ENCODE measurements at places on chromosomes 1 and 21. TPM values are rescaled to one million over a fixed set of nuclear protein-coding genes. Genes with fewer than 3 reads are reported as not detected.

Gene RCSD1
- 5.3 TPM for total RNA-seq

Gene CNTN2
- 47.4 TPM for total RNA-seq

Gene CD101
- 1.6 TPM for total RNA-seq

Gene TSPAN1
- 1.00 TPM for total RNA-seq

Gene INKA2
- 15.9 TPM for total RNA-seq

Gene RAP1GAP
- 13.5 TPM for total RNA-seq

Gene NIPAL3
- total RNA-seq = 24.9 TPM

Gene ARHGAP30
- total RNA-seq = 1.00 TPM

Gene CD52
- total RNA-seq = not detected

Gene PLPPR4
- total RNA-seq = 27.3 TPM

Gene HSF2BP
- total RNA-seq = 2.5 TPM

Gene SPRR1B
- total RNA-seq = not detected

Gene LRRC71
- 0.64 TPM for total RNA-seq

Gene LRIF1
- total RNA-seq = 12.8 TPM

Gene MMP23B
- 0.64 TPM for total RNA-seq

Gene RGS18
- total RNA-seq = 0.82 TPM

Gene CPT2
- 5.8 TPM for total RNA-seq

Gene IL6R
- total RNA-seq = 4.7 TPM

Gene C1orf185
- not detected for total RNA-seq

Gene PRDM15
- 8.2 TPM for total RNA-seq

Gene RFX5
- 29.8 TPM for total RNA-seq

Gene OR14I1
- not detected for total RNA-seq

Gene PTCH2
- 2.4 TPM for total RNA-seq

Gene NUDT4B
- 4.3 TPM for total RNA-seq

Gene GSTM5
- 10.6 TPM for total RNA-seq

Gene VWA5B1
- total RNA-seq = 2.2 TPM

Gene INSRR
- 0.36 TPM for total RNA-seq

Gene KIAA1614
- 8.2 TPM for total RNA-seq

Gene CYP4A22
- total RNA-seq = 0.27 TPM

Gene LGR6
- total RNA-seq = 2.9 TPM

Gene CD53
- 8.4 TPM for total RNA-seq

Gene NCAM2
- 62.0 TPM for total RNA-seq

Gene MARK1
- total RNA-seq = 34.7 TPM

Gene TRAF5
- total RNA-seq = 19.5 TPM

Gene ZNF695
- total RNA-seq = 11.9 TPM

Gene RABIF
- total RNA-seq = 12.6 TPM

Gene MX2
- total RNA-seq = 0.36 TPM

Gene COL16A1
- total RNA-seq = 9.3 TPM

Gene TPTE
- not detected for total RNA-seq

Gene NPPB
- total RNA-seq = not detected

Gene CRYAA
- not detected for total RNA-seq

Gene ITPKB
- total RNA-seq = 13.5 TPM

Gene SLAMF8
- not detected for total RNA-seq

Gene CELA3B
- total RNA-seq = not detected

Gene OR2T35
- total RNA-seq = not detected

Gene LAPTM5
- total RNA-seq = 7.8 TPM

Gene OR2T29
- not detected for total RNA-seq

Gene THAP3
- 20.6 TPM for total RNA-seq

Gene C1orf116
- 0.09 TPM for total RNA-seq

Gene AMY2A
- total RNA-seq = 0.36 TPM

Gene BMP8A
- total RNA-seq = 0.27 TPM

Gene PUSL1
- total RNA-seq = 10.5 TPM

Gene EXO1
- total RNA-seq = 9.0 TPM

Gene RGS7
- total RNA-seq = 12.5 TPM

Gene OLFML2B
- 3.9 TPM for total RNA-seq
